ENCODE measurements at places on chromosomes 1 and 21.

GRCh38 chr1:27934818-27935549 lies at the start of gene SMPDL3B:
SMPDL3B (plus strand) TSS chr1:27935000; CDS start chr1:27935184, 184 bp downstream.
- DNase-seq: no peak

DNA sequence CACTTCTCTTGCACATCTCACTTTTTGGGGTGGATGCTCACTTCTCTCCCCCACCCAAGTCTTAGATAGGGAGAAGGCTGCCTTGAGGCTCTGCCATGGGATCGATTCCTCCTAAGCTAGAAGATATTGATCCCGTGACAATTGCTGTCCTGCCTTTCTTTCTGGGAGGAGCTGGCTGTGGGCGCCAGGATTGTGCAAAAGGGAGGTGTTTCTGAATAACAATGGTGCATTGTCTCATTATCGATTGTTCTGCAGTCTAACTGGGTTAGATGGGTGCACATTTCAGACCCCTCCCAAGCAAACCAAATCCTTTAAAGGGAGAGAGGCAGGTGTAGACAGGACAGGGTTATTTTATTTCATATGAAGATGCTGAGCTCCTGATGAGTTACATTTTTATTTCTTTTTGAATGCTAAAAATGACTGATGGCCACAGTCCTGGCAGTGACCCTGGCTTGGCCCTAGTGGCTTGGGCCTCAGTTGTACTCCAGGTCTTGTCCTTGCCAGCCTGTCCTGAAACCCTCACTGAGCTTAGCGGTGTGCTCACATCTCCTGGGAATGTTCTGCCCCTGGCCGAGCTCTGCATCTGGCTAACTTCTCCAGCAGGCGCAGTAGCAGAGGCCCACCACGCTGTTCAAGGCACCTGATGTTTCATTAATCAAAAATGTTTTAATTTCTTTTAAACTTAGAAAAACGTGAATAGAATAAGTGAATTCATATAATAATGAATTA lies 99.0 kb upstream of the KAZN start:
- no peak for DNase-seq

- no peak for DNase-seq
These were observed 64.5 kb upstream of the SLC44A3 start for GRCh38 chr1:94755675-94756074.

GRCh38 chr1:36084497-36085115 lies 712 bp downstream of the TEKT2 start:
- DNase-seq: no peak

GRCh38 chr21:15631342-15631741 lies 98.4 kb upstream of the USP25 start:
- no peak for DNase-seq

DNA sequence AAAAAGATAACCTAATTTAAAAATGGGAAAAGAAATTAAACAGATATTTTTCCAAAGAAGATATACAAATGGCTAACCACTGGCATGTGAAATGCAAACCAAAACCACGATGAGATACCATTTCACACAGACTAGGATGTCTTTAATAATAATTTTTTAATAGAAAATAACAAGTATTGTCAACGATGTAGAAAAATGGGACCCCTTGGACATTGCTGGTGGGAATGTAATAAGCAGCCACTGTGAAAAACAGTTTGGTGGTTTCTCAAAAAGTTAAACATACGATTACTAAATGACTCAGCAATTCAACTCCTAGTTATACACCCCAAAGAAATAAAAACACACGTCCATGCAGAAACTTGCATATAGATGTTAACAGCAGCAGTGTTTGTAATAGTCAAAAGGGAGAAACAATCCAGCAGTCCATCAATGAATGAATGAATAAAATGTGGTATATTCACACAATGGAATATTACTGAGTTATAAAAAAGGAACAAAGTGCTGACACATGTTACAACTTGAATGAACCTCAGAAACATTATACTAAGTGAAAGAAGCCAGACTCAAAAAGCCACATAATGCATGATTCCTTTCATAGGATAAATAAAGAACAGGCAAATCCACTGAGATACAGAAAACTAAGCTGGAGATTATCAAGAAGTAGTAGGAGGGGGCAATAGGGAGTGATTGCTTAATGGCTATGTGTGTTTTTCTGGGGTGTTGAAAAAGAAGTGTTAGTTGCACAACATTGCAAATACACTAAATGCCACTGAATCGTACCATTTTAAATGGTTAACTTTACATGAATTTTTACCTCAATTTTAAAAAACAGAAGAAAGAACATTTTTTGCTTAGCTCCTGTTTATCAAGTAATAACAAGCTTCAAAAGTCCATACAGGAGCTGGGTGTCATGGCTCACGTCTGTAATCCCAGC lies 4.1 kb downstream of the PPT1 start:
- no peak for DNase-seq

GRCh38 chr1:88472298-88472697 lies 211.8 kb upstream of the PKN2 start:
- DNase-seq: no peak

DNA sequence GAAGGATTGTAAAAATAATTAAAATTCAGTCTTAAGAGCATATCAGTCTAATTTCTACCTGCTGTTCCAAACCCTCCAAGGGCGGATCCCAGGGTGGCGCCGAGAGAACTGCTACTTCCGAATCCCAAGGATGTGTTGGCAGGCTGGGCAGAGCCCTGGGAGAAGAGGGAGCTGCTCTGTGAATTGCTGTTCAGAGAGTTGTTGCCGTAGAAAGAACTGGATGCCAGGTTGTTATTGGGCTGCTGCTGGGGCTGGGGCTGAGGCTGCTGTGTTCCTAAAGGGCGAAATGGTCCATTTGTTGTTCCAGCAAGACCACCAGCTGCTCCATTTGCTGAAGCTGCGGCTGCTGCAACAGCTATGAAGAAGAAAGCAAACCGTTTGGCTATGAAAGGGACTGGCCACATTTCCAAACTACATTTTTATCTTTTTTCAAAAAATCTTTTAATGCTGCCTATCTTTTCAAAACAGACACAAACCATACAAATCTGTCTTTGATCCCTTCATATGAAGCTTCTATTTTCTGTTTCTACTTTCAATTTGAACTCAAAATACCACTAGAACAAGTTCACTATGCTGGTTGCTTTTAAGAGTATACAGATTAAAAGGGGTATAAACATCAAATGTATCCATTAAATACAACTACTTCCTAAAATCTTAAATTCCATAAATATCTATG lies 57.5 kb upstream of the SDC3 start:
- DNase-seq: no peak

DNA sequence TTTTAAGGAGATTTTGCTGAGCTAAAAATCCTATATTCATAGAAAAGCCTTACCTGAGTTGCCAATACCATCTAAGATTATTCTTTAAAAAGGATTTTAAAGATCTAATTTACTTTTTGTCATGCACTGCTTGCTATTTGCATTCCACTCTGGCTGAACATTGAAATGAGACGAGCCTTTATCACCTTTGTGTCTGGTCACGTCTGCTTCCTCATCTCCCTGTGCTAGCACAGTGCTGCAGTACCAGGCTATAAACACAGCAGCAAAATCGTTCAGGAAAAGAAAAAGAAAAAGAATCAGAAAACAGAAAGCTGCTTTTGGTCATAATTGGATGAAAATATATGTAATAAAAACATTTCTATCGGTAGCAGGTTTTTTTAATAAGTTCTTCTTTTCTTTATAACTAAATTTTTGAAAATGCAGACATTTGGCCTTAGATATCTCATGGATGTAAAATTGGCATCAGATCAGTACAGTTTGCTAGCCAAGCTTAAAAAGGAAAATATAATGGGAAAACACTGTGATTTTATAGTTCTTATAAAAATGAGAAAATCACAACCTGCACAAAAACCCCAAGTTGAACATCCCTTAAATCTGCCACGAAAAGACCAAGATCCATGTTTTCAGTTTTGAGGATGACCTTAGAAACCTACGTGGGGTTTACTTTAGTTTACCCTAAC lies 735.7 kb upstream of the CXADR start:
- no peak for DNase-seq

DNA sequence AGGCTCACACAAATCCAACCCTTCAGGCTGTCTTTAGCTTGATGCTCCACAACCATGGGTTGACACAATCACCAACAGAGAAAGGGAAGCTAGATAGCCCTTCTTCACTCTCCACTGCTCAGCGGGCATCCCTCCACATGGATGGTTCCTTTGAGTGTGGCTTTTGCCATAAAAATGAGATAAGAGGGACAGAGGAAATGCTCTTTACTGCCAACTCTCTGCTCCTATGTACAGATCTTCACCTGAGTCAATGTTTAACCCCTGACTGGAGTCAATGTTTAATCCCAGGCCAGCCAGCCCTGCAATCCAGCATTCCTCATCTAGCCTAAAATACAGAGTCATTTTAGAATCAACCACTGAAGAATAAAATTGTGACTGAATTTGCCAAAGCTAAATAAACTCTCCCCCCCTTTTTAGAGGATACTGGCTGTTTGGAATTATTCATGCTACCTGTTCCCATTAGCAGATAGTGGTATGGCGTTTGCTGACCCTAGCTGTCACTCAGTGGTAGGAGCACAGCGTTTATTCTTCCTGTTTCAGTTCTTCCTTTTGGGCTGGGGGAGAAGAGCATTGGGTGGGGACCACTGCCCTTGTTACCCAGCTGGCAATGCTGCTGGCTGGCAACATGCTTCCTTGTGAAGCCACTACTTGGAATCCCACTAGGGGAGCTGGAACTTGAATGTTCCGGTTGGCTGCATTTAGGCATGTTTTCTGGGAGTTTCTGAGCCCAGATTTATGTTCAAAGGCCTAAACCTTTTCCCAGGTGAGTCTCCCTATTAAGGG lies 5.2 kb upstream of the PIGR start:
- no peak for DNase-seq

- DNase-seq: no peak
These were observed 92.1 kb downstream of the WDR3 start for GRCh38 chr1:118021668-118022067.

GRCh38 chr1:30911059-30911954 lies 2.7 kb upstream of the SDC3 start:
- DNase-seq: no peak

DNA sequence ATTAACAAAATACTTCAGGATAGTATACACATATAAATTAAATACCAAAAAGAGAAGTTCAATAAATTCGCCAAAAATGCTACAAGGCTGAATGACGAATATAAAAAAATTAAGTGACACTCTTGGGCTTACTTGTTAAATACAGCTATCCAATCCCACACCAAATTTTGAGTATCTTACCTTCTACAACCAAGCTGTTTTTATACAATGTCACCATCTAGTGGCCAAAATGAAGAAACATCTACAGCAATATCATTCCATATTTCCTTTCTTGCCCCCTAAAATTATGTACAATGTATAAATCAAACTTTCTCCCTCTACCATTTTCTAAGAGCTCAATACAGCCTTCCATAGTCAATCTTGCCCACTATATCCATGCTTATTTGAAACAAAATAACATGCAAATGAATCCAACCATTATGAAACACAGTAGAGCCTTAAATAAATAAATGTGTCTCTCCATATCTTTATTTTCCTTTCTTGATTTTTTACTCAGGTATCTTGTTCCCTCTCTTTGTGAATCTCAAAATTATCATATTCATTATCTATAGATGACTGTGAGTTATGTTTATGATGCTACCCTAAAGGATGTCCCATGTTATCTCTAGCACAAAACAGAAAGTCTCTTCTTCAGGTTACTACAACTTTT lies 86.3 kb downstream of the ACBD6 start:
- no peak for DNase-seq

- DNase-seq: no peak
These were observed 65.4 kb downstream of the TOMM20 start for GRCh38 chr1:235063068-235063765.

DNA sequence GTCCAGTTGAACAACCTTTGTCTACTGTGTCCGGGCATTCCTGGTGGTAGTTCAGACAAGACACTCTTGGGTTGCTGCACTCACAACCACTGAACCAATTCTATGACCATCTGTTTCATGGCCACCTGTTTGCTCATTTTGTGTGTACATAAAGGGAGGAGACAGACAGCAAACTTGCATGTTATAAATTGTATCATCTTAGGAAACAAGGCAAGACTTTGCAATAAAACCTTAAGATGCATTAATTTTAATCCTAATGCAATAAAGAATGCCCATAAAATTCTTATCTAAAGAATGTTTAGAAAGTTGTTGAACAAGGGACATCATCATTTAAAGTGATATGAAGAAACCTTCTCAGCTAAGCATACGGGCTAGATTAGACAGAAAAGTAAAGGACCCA lies 34.8 kb downstream of the ADAM30 start:
- DNase-seq: no peak

- no peak for DNase-seq
These were observed 15.3 kb downstream of the URB1 start for GRCh38 chr21:32377506-32377905.

GRCh38 chr1:205371871-205372660 lies 15.3 kb upstream of the KLHDC8A start:
- no peak for DNase-seq

DNA sequence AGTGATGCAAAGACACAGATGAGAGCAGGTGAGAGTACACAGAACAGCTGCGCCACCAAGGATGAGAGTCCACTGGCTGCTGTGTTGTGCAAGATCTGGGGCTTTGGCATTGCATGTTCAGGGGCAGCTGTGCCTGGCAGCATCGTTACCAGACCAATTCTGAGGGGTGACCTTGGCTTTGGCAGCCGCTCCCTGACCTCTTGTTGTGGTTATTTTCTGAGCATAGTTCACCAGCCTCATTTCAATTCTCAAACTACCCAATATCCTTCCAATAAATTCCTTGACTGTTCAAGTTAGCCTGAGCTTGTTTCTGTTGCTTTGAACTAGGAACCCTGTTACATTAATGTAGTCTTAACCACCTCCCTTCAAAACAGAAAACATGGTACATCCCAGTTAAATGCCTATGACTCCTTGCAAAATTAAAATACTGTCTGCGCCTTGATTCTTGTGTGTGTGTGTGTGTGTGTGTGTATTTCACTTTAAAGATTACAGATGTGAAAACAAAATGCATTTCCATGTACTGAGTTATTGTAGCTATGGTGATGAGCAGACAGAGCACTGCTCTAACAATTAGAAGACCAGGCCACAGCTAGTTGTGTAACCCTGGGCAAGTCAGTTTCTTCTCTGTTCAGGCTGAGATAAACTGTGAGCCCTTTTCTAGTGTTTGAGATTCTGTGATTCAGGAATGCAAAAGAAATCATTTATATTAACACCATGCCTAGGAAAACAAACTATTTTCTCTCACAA lies 106.3 kb upstream of the GUCA2B start:
- DNase-seq: no peak

- DNase-seq: no peak
These were observed 15.1 kb downstream of the SLAMF8 start for GRCh38 chr1:159841749-159842148.
